ENCODE measurements at places on chromosomes 1 and 21.

DNA sequence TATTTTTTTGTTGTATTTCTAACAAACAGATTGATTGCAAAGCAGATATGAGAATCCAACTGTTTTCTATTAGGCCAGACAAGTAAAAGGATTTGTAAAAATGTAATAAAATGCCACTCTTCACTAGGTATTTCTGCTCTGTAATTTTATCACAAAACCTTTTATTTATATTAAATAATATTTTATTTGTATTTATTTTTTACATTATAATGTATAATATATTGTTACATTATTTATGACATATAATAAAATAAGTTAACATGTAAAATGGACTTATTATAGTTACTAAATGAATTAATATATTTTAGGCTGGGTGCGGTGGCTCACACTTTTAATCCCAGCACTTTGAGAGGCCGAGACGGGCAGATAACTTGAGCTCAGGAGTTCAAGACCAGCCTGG is 12.7 kb upstream of the TNNI1 start:
- DNase-seq: no peak

DNA sequence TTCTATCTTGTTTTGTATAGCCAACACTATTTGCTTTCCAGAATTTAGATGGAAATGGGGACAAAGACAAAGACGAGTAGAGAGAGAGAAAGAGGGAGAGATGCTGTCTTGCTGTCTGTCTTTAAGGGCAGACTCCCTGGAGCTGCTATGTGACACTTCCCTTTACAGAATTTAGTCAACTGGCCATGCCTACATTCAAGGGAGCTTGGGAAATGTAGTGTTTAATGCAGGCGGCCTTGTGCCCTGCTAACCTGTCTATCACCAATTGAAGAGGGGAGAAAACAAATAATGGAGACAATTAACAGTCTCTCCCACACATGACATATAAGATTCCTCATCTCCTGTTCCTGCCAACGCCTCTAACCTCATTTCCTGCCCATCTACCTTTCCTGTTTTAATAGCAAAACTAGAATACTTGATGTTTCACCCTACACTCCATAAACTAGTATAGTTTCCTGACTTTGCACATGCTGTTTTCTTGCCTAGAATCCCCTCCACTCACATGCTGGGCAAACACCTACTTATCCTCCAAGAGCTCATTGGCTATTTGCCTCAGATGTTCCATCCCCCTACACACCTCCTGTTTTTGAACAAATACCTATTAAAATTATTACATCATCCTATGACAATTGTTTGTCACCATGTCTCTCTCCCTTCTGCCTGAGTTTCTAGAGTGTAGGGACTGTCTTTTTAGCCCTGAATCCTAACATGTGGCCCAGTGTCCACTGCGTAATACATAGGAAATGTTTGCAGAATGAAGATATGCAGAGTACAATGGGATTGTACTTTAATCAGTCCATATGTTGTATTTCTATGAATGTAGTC is 117.2 kb downstream of the SLC25A24 start:
- no peak for DNase-seq

DNA sequence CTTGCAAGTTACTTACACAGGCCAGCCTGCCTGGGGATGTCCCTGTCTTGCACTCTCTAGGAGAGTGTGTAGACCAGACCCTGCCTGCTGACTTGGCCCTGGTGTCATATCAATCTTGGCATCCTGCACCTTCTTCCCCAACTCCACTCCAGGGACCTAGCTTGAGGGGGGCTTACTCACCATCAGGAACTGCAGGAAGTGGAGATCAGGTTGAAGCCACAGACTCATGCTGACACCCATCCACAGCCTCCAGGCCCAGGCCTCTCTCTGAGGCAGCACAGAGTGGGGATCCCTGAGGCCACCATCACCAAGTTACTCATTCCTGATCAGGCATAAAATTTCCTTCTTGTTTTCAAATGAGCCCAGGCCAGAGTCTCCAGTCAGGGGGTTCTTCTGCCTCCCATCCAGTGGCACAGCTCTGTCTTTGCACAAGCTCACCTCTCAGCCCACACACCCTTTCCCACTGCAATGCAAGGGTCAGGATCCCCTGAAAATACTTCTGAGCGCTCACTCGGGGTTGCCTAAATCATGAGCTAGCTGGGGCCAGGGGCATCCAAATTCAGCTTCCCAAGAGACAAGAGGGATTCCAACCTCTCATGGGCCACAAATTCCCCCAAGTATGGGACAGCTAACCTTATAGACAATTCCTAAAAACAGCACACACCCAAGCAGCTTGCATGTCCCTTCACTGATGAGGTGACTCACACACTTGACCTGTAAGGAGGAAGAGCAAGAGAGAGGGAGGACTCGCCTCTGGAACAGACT is 33.5 kb downstream of the CSMD2 start:
- DNase-seq: no peak

GRCh38 chr21:45957981-45958600 is 23.5 kb upstream of the COL6A1 start:
- peak; percentile 84 for DNase-seq

- DNase-seq: peak; percentile 94
Measured at GRCh38 chr1:245788269-245788668, 633.5 kb downstream of the KIF26B start.

- no peak for DNase-seq
Measured at GRCh38 chr1:16966282-16966681, 14.1 kb downstream of the MFAP2 start.

DNA sequence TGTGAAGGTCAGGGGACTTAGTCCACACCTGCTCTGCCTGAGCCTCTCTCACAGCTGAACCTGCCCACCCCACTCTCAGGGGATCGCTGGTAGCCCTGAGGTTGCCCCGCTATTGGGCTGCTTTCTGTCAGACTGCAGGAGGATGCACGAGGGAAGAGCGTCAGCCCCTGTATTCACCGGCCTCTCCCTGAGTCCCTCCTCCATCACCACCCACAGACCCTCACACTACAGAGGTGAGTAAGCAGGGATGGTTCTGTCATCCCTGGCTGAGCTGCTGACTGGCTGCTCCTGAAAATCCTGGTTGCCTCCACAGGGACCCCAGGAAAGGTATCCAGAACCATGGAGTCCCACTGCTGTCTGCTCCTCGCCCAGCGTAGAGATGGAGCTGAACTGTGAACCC is 118.7 kb downstream of the SYT2 start:
- no peak for DNase-seq

DNA sequence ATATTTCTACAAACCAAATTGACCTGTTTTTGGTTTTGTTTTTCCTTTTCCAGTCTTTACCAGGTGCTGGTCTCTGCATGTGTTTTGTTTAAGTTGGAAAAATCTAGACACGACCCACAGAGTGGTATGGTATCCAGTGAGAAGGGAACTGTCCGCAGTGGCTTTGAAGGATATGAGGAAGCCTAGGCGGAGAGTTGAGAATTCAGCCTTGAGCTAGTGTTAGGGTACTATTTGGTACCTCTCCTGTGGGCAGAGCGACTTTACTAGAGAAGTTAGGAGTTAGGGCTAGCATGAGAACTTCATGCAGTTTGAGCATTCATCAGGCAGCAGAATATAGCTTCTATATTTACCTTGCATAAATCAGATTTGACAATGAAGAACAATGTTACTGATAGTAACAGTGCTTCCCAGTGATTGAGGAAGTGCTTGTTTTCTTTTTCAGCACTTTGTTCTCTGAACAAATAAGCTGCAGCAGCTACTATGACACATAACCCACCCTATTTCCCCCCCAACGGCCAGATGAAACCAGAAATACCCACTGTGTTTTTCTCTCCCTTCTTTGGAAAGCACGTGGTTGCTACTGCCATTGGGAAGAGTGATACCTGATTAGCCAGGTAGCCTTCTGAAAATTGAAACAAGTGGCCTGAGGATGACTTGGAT is 19.0 kb downstream of the MRPS6 start:
- DNase-seq: peak; percentile 31

DNA sequence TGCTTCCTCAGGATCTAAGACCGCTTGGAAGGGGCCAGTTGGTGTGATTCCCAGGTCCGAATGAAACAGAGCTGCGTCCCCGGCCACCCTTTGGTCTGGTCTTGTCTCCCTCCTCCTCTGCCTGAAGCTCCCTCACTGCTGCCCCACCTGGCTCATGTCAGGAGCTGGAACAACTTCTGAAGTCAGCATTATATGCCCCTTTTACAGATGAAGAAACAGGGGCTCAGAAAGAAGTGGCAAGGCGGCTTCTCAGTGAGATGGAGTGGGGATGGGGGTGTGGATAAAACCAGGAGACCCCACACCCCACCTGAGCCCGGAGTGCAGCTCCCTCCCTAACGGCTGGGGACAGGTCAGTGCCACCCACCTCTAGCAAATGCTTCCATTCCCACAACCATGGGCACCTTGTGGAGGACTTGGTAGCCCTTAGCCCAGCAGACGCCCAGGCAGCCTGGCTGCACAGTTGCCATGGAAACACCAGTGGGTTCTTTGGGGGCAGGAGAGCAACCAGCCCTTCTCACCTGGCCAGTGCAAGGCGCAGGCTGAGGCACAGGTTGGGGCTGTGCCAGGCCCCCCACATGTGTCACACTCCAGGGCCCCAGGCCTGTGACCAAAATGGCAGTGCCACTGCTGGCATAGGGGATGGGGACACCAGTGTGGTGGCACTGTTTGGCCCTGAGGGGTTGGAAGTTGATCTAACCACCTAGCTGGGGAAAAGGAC is 31.9 kb upstream of the ECE1 start:
- no peak for DNase-seq

- DNase-seq: no peak
Measured at GRCh38 chr1:67345556-67345955, 37.9 kb downstream of the IL12RB2 start.

DNA sequence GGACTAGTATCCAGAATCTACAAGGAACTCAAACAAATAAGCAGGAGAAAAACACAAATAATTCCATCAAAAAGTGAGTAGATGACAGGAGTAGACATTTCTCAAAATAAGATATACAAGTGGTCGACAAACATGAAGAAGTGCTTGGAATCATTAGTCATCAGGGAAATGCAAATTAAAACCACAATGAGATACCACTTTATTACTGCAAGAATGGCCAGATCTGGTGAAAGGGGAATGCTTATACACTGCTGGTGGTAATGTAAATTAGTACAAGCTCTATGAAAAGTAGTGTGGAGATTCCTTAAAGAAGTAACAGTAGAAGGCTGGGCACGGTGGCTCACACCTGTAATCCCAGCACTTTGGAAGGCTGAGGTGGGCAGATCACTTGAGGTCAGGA is 73.8 kb downstream of the POU2F1 start:
- DNase-seq: peak; percentile 35

GRCh38 chr1:185719021-185719420 is 15.2 kb upstream of the HMCN1 start:
- DNase-seq: peak; percentile 99

- DNase-seq: peak; percentile 89
Measured at GRCh38 chr1:9687120-9687873, 35.8 kb downstream of the PIK3CD start.

- DNase-seq: no peak
Measured at GRCh38 chr1:155022136-155022926, 11.2 kb downstream of the DCST2 start.

DNA sequence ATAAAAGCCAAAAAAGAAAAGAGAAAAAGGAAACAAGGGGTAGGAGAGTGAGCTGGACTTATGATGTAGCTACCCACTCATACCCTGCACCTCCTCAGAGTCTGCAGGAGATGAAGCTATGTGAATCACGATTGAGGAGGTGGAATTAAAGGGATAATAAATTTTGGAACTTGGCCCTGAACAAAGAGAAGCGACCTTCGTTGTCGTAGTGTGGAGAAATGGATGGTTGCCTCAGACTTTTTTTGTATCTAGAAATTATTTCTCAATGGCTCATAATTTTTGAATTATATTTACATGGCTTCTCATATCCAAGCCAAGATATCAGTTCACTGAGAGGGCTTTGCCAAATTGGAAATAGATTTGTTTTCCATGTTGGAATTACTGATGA is 37.8 kb upstream of the SIPA1L2 start:
- DNase-seq: no peak

DNA sequence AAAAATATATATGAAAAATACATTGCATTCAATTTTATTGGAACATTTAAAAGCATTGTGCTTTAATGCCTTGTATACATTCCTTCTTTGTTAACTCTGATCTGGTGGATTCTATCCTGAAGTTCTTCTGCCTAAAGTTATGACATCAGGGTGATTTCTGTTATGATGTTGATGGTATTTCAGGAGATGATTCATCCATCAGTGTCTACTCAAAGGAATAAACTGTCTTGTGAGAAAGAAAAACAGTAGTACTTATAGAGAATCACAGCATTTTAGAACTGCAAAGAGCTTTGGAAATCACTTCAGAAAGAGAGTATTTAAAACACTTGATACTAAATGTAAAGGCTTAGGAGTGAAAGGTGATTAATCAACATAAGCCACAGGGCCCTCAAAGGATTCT is 155.7 kb downstream of the PTPRC start:
- DNase-seq: peak; percentile 83

DNA sequence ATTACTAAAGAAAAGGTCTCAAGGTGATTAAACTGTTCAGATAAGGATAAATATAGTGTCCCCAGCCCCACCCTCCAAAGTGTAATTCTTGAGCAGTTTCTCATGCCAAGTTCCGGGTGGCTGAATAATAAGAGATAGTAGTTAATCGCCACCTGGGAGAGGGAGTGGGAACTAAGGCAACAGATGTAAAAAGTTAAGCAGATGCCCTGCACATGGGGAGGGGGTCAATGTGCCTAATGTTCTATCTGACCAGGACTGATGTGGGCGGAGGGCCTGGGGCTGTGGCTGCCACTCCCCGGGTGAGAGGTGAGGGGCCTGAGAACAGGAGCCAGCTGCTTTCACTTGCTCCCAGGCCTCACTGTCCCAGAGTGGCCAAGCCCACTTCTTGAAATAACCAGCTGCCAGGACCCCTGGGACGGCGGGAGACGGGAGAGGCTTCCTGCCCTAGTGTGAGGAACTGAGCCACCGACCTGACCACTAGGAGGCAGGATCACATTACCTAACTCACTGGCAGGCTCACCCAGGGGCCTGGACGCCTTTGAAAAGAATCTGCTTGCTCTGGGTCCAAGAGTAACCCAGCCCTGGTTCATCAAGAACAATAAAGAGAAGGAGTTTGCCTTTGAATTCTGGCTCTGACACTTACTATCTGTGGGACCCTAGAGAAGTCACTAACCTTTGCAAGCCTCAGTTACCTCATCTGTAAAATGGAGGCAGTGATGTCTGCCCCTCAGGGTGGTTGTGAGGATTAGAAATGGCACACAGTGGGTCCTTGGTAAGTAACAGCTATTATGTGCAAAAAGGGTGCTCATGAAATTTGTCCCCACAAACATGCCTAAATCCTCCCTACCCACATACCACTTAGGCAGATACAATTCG is 179.2 kb downstream of the ATG4C start:
- DNase-seq: peak; percentile 44

GRCh38 chr1:222522105-222522915 is 25.6 kb downstream of the HHIPL2 start:
- no peak for DNase-seq

GRCh38 chr1:32926562-32926961 is 25.4 kb upstream of the TMEM54 start:
- no peak for DNase-seq

DNA sequence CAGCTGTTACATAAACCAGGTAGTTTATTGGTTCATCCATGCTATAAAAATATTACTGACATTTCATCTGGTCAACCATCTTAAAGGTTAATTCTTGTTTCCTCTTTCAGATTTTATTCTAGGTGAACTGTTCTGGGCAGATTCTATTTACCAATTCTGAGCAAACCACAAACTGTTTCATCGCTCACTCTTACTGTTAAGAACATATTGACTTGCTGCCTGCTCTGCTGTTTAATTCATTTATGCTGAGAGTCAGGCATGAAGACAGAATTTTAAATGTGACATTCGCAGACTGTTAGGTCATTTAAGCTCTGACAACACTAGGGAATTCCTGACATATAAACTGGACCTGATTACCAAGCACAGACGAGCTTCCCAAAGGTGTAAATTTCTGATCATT is 98.3 kb downstream of the PIGK start:
- no peak for DNase-seq
